H9 (cell line): ENCODE measurements at places on chromosomes 13 and 19.
A peak's percentile ranks its signal among the peaks of the same experiment; 100 is the strongest.

- no peak for DNase-seq
Observed at GRCh38 chr19:7979559-7979958, 25.9 kb downstream of the ELAVL1 start.

DNA sequence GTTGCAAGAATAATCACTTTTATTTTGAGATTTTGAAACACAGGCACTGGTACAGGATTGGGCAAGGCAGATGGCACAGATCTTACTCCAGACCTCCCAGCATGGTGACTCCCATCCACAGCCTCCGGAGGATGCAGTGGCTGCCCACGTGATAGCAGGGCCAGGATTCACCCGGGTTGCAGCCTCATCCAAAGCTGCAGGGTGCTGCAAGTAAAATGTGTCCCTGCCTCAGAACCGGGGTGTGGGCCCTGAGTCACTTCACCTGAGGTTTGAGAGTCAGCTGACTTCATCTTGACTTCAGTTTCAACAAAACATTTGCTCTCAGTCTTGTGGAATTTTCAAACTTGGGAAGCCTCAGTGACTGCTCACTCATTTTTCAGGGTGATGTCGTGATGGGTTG lies 201.9 kb downstream of the FGF9 start:
- DNase-seq: no peak

- no peak for DNase-seq
Observed at GRCh38 chr13:27053902-27054595, 117.6 kb downstream of the USP12 start.

GRCh38 chr13:36866232-36866631 lies 47.2 kb downstream of the RFXAP start:
- no peak for DNase-seq

DNA sequence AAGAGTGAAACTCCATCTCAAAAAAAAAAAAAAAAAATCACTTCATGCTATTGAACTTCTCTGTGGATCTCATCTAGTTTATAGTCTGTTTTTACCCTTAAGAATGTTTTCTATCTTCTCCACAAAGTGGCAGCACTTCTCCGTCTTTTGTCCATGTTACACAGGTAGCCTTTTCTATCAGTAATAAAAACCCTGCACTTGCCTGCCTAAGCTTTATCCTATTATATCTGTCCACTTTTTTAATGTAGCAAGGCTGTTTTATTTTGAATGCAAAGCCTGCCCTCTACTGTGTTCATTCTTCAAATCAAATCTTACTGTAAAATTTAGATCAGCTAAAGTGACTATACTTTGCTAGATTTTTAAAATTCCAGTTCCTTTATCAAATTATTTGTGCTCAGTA lies 124.0 kb downstream of the STOML3 start:
- no peak for DNase-seq

DNA sequence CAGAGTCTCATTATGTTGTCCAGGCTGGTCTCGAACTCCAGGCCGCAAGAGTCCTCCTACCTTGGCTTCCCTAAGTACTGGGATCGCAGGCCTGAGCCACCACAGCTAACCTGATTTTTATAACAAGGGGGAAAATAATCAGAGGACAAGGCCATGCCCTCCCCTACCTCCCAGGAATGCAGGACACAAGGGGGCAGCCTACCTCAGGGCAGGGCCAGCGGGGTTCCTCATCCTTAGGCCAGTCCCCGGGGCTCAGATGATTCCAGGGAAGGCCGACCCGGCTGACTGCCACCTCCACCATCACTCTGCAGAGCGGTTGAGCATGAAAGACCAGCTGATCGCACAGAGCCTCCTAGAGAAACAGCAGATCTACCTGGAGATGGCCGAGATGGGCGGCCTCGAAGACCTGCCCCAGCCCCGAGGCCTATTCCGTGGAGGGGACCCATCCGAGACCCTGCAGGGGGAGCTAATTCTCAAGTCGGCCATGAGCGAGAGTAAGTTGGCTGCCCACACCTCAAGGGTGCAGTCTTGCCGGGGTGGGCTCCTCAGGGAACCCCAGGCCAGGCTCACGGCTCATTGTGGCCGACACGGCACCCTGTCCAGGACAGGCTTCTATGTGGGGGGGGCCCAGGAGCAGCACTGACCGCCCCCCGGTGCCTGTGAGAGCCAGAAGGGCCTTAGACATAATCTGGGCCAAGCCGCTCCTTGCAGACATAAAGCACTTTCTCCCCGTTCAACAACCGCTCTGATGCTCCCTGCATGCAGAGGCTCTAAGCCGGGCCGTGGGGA lies 26.8 kb downstream of the PEX11G start:
- DNase-seq: peak; percentile 58

GRCh38 chr19:40279120-40279551 lies 6.0 kb downstream of the AKT2 start:
- no peak for DNase-seq

DNA sequence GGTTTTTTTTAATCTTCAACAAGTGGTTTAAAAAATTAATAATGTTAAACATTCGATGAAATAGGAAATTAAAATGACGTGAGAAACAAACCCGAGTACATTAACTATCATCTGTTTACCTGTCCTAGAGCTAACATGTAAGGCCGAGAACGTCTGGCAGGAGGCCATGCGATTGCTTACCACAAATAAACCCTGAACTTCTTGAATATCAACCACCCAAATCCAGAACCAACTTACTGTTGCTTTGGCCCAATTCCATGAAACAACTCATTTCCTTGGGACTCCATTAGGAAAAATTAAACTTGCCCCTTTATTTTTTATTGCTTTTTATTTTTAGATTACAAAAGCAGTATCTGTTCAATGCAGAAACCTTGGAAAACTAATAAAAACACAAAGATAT lies 228.9 kb upstream of the IRS2 start:
- DNase-seq: no peak

DNA sequence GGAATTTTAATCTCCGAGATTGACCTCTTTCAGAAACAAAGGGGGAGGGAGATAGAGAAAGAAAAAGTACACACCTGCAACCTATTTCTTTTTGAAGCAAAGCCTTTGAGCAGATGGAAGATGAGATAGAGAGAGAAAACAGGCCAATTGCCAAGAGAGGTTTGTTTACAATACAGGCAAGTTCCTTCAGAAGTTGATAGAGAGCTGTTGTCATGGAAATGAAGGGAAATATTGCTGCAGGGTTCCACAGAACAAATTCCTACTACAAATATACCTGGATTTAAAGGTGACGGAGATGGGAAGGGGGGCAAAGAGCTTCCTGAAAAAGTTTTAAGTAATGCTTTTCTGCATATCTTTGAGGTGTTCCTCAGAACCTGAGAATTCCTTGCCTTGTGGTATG lies 388.4 kb downstream of the NDFIP2 start:
- DNase-seq: no peak

DNA sequence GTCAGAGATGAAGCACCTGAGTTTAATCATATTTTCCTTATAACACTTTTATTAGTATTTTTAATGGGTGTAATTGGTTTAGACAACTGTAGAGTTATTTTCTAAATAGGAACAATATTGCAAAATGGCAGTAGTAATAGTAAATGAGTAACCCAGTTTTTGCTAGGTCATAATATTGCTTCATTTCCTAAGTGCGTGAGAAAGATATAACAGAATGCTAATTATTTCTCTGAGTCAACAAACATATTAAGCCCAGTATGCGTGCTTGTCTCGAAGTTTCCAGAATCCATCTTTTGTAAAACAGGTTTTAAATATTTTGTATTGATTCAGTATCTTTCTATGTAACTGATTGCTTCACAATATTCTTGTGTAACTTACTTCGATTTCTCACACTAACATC lies 315.3 kb downstream of the MYO16 start:
- no peak for DNase-seq

- DNase-seq: no peak
Observed at GRCh38 chr19:29018542-29018941, 194.4 kb downstream of the UQCRFS1 start.

GRCh38 chr19:13033244-13033643 lies 38.0 kb downstream of the NFIX start:
- no peak for DNase-seq

GRCh38 chr13:85694992-85695391 lies 104.2 kb downstream of the SLITRK6 start:
- no peak for DNase-seq

DNA sequence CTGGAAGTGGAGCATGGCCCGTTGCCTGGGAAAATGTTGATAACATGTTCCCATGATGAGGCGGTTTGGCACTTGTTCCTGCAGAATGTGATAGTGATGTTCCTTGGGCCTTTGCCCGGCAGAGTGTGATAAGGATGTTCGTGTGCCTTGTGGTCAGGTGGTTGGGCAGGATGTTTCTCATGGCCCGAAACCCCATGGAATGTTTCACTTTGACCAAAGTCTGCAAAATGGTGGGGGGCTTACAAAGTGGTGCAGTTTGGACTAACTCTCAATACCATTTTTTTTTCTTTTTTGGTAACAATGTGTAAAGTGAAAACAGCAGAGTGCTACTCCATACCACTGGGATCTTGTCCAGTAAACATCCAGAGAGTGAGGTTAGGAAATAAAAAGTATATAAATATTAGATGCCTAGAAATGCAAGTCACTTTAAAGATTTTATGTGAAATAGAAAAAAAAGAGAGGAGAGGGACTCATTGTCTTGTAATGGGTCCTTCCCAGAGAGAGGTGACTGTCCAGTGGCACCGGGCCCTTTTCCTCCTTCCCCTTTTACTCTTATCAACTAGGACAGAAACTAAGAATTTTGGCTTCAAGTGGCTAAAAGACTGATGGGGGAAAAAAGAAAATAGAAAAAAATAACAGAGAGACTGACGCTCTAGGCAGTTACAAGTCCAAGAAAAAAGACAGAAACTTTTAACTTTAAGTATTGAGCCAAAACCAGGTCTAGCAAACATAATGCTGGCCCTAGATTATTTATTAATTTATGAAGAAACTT lies 5.7 kb downstream of the FPR3 start:
- no peak for DNase-seq

DNA sequence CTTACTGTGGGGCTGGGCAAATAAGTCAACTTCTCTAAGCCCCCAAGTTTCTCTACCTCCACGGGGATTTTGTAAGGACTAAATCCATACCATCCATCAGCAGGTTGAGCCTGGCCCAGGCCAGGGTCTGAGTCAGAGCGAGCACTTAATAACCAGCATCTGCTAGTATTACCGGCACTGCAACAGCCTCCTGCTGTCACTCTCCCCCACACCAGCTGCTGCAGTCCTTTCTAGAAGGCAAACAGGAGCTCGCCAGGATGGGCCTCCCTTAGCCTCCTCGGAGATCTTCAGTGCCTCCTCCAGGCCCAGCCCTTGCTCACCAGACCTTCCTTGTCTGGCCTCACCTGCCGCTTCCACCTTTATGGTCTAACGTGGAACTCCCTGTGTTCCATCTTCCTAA lies 3.2 kb downstream of the NAPA start:
- no peak for DNase-seq

- no peak for DNase-seq
Observed at GRCh38 chr19:4358709-4359626, 15.6 kb downstream of the MPND start.

DNA sequence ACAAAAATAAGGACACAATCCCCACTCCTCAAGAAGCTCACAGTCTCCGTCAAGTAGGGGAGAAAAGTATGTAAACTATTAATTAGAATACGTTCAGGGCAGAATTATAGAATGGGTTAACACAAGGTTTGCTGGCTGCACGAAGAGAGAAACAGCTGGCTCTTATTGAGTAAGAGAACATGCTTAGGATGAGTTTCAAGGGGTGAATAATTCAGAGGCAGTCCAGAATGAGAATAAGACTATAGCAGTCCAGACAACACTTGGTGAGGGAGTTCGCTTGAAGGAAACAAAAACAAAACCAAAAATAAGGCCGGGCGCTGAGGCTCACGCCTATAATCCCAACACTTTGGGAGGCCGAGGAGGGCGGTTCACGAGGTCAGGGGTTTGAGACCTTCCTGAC lies 61.9 kb downstream of the THSD1 start:
- no peak for DNase-seq

- no peak for DNase-seq
Observed at GRCh38 chr13:35761440-35762252, 285.2 kb upstream of the MAB21L1 start.

GRCh38 chr13:75896271-75896670 lies 260.1 kb downstream of the LMO7 start:
- no peak for DNase-seq

DNA sequence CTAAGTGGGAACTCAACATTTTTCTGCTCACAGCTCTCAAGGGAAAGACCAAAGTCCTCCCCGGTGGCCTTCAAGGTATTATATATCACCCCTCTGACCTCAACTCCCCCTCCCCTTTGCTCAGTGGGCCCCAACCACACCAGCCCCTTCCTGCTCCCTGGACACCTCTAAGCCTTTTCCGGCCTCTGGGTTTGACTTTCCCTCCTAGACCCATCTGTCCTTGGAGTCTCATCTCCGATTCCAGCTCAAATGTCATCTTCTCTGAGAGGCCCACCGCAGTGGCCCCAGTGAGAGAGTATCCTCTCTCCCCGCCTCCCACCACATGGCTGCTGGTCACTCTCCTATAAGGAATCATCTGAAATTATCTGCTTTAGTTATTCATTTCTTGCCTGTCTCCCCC lies 941 bp upstream of the UHRF1 start:
- DNase-seq: peak; percentile 38

DNA sequence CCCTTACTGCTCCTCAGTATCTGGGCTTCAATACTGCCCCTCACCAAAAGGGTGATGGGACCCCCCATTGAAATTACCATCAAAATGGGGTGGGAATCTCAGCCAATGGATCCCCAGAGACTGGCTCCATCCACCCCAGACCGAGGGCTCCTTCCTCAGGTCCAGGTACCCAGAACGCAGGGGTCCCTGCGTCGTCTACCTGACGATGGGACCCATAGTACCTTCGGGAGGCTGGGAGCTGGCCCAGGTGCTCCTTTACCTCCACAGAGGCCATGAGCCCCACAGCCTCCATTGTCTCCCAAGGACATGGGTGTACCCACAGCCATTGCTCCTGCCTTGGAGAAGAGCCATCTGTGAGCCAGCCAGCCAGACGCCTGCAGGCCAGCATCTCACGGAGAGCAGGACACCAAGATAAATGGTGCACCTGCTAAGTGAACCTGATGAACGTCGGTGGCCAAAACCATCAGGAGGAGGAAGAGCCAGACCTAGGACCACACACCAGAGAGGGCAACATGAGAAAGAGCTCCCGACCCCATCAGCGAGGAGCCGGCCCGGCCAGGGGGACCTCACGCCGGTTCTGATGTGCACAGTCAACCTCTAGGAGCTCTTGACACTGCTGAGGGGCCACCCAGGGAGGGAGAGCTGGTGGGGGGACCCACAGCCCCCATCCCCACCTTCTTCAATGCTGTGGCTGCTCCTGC lies 156.8 kb upstream of the SOX1 start:
- no peak for DNase-seq

- no peak for DNase-seq
Observed at GRCh38 chr13:48600374-48601364, 53.1 kb upstream of the CYSLTR2 start.
